EL (cell line): ENCODE measurements at places on chromosomes 1 and 21.

DNA sequence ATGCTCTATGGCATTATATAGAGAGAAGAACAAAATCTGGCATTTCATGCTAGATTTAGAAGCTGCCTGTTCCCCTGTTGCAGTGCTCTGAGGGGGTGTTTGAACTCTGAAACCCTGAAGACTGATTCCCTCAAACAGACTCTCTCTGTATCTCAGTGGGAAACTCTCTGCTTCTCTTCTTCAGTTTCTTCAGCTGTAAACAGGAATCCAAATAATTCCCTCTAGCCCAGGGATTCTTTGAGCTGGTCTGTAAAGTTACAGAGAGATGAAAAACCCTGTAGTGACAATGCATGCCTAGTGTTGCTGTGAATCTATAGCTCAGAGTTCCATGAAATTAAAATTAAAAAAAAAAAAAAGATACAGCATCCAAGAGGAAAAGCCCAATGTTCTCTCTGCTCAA lies 17.0 kb upstream of the ROR1 start:
- DNase-seq, result no peak

GRCh38 chr1:228336308-228337030 lies 70.2 kb downstream of the TRIM11 start:
- DNase-seq, result peak; percentile 10

- no peak for DNase-seq
Measured at GRCh38 chr1:81197591-81197990, 603.1 kb upstream of the ADGRL2 start.

GRCh38 chr1:243542739-243543415 lies 287.0 kb downstream of the SDCCAG8 start:
- DNase-seq, result no peak

DNA sequence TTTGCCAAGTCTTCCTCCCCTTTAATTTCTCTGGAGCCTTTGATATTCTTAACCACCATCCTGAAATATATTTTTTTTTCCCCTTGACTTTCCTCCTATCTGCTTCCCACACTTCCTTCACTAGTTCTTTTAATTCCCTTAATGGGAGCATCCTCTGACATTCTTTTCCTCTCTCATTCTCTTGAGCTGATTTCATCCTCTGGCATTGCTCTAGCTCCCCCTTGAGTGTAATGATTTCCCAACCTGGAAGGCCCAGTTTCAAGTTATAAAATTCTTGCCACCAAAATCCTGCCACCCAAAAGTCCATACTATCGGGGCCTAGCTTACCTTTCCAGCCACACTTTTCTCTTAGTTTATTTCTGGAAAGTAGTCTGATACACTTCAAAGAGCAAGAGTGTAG lies 39.5 kb upstream of the UBE2U start:
- peak; percentile 50 for DNase-seq

DNA sequence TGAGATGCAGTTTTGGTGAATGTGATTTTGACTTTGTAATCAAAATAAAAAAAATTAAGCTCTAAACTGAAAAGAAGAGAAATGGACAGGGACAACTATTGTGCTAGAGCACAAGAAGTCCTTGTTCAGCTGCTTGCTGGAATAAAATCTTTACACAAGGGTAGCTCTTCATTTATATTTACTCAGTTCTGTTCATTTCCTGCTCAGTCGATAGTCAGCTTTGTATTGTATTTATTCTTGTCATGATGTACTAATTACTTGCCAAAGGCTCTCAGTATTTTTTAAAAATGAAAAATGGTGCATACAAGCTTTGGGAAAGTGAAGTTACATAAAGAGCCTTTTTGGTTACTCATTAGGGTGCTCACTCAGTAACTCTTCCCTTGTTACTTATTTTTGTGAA lies 17.8 kb downstream of the F5 start:
- no peak for DNase-seq

GRCh38 chr1:39228252-39228651 lies 23.8 kb downstream of the MACF1 start:
- DNase-seq, result no peak

GRCh38 chr21:26508903-26509302 lies 64.2 kb downstream of the CYYR1 start:
- no peak for DNase-seq

GRCh38 chr1:203351037-203351625 lies at the start of gene FMOD:
Gene FMOD (minus strand): TSS chr1:203351122. CDS start chr1:203348270, 2,852 bp downstream.
- DNase-seq, result peak; percentile 25

DNA sequence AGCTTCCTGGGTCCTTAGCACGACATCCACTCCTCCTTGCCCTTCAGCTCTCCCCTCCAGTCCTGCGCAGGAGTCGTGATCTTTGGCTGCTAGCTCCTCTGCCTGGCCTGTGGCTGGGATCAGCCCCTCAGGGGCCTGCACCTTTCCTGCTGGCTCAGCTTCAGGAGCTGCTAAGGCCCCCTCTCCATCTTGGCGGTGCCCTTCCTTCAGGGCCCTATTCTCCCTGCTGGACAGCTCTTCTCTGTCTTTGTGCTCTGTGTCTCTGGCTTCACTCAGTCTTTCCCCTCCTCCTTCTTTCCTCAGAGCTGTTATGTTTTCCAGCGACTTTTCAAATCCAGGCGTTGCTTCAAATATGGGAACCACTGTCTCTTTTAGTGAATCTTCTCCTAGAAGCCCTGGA lies 59.5 kb upstream of the LRRC53 start:
- DNase-seq, result no peak

DNA sequence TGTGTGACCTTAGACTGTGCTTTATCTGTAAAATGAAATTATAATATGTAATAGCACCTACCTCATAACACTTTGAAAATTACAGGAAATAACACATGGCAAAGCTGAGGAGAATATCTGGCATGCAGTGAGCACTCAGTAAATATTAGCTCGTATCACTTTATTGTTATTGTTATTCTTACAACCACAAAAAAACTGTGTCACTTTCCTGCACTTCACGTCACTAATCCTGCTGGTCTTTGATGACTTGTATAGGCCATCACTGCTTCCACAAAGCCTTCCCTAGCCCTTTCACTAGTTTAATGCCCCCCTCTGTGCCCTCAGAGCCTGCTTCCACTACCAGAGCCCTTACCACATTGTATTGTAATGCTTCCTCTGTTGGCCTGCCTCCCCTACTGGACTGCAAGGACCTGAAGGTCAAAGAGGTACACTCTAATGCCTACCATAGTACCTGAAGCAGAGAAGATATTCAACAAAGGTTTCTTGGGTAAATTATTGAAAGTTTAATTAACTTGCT lies 231.6 kb downstream of the NFIA start:
- no peak for DNase-seq

DNA sequence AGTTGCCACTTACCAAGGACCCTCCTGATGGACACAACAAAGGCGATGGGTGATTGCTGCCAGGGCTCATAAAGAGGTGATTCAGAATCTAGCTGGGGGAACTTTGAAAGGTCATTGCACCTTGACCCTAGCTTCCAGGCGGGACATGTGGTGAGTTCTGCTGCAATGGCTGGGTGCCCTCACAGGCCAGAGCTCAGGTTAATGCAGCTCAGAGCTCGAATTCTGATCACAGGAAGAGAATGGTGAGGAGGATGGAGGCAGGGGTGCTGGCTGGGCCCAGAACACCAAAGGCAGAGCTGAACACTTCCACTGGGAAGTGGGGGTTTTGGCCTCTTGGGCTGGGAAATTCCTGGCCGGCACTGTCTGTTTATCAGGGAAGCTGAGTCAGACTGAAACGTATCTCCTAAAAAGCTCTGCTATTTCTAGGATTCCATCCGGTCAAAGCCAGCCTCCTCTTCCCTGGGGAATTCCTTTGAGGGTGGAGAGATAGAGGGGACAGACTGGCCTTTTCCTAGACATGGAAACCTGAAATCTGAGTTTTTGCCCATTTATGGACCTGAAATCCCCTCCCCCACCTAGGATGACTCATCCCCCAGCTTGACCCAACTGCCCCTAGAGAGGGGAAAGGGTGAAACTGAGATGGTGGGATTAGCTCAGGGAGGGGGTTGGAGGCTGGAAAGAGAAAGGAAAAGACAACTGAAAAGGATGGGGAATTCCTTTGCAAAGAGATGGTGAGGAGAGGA lies 27.2 kb downstream of the NUAK2 start:
- DNase-seq, result peak; percentile 98
